ENCODE measurements at places on chromosomes 12 and 14. TPM values are rescaled to one million over a fixed set of nuclear protein-coding genes. Genes with fewer than 3 reads are reported as not detected.

The PRR4 gene
- total RNA-seq: 4.3 TPM

The L2HGDH gene
- 3.3 TPM for total RNA-seq

The NDRG2 gene
- total RNA-seq: 80.7 TPM

The NDUFA9 gene
- 57.0 TPM for total RNA-seq

The C12orf60 gene
- 0.62 TPM for total RNA-seq

The PIGH gene
- total RNA-seq: 17.3 TPM

The CCDC175 gene
- 0.10 TPM for total RNA-seq

The DTX1 gene
- 6.3 TPM for total RNA-seq

The SELPLG gene
- total RNA-seq: 14.4 TPM

The MAP1LC3B2 gene
- 1.8 TPM for total RNA-seq

The CRIP2 gene
- 199 TPM for total RNA-seq
